ENCODE measurements at places on chromosomes 6 and 20. TPM values are rescaled to one million over a fixed set of nuclear protein-coding genes. Genes with fewer than 3 reads are reported as not detected.

Gene RIPOR3
- 0.69 TPM for total RNA-seq

DNA sequence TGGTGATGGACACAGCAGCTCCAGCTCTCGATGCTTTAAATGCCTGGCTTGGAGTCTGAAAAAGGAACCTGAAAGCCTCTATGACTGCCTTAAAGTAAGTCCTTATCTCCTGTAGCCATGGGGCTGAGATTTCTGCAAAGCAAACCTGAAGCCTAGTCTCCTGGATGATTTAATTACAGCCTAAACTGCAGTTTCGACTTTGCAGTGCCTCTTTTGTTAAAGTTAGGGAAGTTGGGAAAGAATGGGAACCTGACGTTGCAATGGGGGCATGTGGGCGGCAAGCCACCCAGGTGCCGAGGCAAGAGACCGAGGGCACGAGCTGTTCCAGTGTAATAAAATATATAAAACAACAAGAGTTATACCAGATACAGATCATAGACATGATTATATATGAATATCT is 11.7 kb upstream of the TCFL5 start:
- no peak for DNase-seq

GRCh38 chr20:17976305-17976704 is 7.5 kb downstream of the MGME1 start:
- no peak for DNase-seq

- no peak for DNase-seq
Observed at GRCh38 chr20:49420292-49420691, 62.2 kb downstream of the KCNB1 start.

GRCh38 chr20:14142964-14143627 is 147.8 kb downstream of the MACROD2 start:
- no peak for DNase-seq

GRCh38 chr6:140824595-140824994 is 1308.1 kb upstream of the GJE1 start:
- DNase-seq, result no peak

DNA sequence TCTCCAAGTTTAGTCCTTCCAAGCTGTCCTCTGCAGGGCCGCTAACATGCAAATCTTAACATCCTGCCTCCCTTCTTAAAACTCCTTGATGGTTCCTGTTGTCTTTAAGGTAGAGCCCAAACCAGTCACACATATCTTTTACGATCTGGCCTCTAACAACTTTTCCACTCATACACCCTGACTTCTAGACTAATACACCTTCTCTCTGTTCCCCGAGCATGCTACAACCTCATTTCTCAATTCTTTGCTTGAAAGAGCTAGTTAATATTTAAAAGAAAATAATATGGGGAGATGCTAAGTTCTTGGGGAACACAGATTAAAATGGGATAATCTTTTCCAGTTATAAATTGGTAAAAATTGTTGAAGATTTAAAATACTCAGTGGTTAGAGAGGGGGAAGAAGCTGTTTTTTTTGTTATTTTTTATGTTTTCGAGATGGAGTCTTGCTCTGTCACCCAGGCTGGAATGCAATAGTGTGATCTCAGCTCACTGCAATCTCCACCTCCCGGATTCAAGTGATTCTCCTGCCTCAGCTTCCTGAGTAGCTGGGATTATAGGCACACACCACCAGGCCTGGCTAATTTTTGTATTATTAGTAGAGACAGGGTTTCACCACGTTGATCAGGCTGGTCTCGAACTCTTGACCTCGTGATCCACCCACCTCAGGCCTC is 250.7 kb downstream of the MAFB start:
- DNase-seq, result no peak

DNA sequence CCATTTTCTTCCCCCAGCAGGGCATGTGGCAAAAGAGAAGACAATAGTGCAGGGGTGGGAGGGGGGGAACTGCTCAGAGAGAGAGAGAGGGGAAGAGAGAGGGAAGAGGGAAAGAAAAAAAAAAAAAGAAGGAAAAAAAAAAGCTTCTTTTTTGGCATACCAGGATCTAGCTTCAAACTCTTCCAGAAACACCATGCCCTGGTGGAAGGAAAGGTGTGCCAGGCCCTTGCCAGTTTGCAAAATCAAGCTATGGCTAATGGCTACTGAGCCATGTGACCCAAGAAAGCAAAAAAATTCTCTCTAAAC is 326 bp downstream of the ZMYND8 start:
- DNase-seq, result no peak

DNA sequence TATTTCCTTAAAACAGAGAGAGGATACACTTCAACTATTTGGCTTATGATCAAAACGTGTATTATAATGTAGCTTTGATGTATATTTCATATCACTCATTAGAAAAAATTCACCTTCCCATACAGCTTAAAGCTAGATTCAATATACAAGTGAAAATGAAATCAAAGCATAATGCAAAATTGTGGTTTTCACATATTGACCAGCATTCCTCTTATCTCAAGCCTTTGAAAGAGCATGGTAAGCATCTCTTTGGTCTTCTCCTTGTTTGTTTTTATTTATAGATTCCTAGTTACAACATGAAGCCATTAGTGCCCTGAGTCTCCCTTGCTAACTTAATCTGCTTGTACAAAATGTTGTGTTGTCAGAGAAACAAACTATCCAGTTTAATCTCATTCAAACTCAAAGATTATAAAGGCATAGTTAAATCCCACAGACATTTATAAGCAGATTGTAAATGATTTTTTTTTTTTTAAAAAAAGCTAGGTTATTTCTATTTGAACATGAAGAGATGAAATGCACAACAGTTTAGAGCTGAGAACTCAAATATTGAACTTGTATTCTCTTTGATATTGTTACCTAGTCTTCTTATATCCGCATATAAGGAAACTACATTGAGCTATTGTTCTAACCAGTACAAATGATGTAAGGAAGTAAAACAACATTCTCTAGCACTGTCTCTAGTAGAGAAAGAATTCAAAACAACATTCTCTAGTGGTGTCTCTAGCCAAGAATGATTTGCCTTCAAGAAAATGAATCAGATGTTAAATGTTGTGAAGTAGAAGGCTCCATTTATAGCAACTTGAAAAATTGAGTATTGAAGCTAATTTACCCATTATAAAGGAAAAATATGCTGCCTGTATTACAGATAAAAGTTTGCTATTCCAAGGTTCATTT is 31.2 kb upstream of the SMIM28 start:
- no peak for DNase-seq

GRCh38 chr6:156988276-156989158 is 211.3 kb downstream of the ARID1B start:
- DNase-seq, result no peak

DNA sequence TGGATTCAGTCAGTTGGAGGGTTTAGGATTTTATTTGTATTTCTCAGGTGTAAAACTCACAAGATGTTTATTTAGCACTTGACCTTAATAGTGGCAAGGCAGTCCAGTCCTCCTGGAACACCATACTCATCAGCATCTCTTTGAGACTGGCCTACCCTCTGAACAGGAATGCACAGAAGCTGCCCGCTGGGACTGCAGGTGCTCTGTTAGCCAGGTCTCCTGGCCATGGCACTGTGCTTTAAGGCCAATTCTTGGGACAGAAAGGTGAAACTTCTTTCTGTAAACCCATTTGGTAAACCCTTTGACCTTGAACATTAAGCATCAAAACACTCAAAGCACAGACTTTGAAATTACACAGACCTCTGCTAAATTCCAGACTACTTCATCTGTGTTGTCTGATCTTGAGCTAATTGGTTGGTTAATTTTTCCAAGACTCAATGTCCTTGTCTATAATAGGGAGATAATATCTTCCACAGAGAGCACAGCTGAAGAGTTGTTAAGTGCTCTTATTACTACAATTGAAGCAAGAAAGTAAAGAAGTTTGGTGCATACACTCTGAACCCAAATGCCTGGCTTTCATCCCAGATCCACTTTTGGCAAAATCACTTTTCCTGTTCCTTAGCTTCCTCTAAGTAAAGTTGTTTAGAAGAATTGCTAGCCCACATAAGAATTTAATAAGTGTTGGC is 54.9 kb upstream of the NT5E start:
- no peak for DNase-seq

DNA sequence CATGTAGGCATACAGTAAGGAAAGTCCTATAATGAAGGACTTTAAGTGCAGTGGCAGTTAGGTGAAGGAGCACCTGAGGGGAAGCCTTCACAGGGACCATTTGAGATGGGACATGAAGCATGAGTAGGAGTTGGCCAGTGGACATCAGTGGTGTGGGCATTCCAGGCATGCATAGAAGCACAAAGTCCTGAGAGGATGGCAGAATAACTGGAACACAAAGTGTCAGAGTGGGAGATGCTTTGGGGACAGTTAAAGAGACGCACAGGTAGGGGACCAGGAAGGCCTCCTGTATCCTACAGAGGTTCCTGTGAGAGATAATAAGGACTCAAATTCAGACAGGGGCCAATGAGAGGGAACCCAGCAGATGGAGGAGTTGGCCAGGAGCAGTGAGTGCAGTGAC is 26.4 kb upstream of the EFHC1 start:
- no peak for DNase-seq

- no peak for DNase-seq
Observed at GRCh38 chr20:17579369-17580039, 9.6 kb downstream of the DSTN start.

- DNase-seq, result no peak
Observed at GRCh38 chr6:166802401-166802800, 153.9 kb downstream of the RNASET2 start.

- DNase-seq, result no peak
Observed at GRCh38 chr6:109769213-109769612, 78.1 kb downstream of the FIG4 start.

Gene IL17F
- 0.64 TPM for total RNA-seq
